ENCODE measurements at places on chromosomes 7 and 10. TPM values are rescaled to one million over a fixed set of nuclear protein-coding genes. Genes with fewer than 3 reads are reported as not detected.

FGFR2 gene
- 8.9 TPM for total RNA-seq

PIK3AP1 gene
- total RNA-seq, result 8.9 TPM

AKR1C8 gene
- 0.21 TPM for total RNA-seq

- DNase-seq, result no peak
These were observed 58.5 kb upstream of the SMIM30 start for GRCh38 chr7:113176836-113177235.

- DNase-seq, result no peak
These were observed 47.5 kb upstream of the DGKB start for GRCh38 chr7:14950013-14950412.

All from kidney epithelial cell (primary cell).